NCI-H446 (cell line): ENCODE measurements at places on chromosomes 7 and 10.

DNA sequence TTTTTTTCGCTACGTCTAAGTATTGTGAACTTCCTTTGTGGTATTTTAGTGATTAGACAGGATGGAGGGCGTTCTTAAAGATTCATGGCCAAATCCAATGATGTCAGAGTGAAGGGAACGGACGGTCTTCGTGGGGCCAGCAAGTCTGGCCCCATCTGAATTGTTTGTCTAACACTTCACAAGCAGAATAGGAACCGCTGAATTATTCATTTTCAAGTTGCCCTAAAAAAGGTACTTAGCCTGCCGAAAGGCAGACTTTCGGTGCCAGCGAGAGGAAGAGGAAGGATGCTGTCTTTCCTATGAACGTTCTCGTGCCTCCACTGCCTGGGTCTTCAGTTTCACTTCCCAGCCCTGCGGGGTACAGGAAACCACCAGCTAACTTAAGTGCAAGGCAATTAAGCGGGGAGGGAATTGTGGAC is 145.7 kb upstream of the SH2B2 start:
- no peak for DNase-seq

- no peak for DNase-seq
Measured at GRCh38 chr10:101131962-101132635, 999 bp downstream of the TLX1 start.

DNA sequence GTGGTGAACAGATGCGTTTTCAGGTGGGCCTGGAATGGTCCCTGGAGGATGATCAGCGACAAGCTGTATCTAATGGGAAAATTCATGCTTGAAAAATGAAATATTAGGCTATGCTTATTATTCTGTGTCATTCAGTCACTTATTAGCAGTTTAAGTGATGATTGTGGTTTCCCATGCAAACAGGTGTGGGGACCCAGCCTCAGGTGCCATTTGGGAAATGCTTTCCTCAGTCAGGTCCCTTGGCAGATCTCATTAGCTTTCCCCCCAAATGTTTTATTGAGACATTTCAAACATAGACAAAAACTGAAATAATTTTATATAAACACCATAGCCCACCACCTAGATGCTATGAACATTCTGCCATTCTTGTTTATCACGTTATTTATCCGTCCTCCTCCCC is 411 bp upstream of the SNX10 start:
- no peak for DNase-seq

- DNase-seq: peak; percentile 63
Measured at GRCh38 chr7:112495810-112496462, 15.1 kb downstream of the LSMEM1 start.

DNA sequence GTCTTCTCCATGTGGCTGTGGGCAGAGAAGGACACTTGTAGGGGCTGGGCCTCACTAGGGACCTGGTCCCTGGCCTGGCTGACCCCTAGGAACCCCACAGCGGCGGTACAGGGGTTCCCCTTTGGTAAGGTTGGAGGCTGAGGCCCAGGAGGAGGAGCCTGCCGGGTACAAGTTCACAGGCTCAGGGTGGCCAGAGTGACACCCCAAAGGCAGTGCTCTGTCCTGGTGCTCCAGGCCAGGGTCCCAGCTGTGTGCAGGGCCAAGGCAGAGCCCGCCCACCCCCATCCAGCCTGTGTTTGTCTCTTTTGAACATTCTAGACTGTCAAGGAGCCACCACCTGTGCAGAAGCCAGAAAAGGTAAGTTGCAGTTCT is 23.3 kb downstream of the ANTXRL start:
- no peak for DNase-seq

DNA sequence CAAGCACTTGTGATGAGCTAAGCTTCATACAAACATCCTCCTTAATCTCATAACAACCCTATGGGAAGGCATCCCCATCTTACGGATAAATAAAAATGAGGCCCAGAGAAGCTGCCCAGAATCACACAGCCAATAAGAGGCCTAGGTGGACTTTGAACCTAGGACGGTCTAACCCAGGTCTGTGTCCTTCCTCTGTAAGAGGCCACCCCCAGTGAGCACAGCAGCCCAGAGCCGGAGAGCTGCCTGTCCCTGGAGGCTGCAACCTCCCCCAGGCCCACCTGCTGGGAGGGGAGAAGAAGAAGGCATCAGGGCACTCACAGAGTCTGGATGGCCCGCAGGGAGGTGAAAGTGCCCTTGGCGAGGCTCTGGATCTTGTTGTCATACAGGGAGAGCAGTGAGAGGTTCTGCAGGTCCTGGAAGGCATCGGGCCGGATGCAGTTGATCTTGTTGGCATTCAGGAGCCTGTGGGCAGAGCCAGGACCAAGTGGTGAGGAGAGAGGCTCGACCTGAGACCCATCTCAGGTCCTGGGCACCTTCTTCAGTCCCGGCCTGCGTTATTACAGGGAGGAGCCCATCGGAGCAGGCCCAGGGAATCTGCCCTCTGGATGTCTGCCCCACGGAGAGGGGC is 129.6 kb downstream of the SLIT1 start:
- no peak for DNase-seq

GRCh38 chr10:124647421-124648130 is 96.6 kb downstream of the FAM53B start:
- DNase-seq: no peak

DNA sequence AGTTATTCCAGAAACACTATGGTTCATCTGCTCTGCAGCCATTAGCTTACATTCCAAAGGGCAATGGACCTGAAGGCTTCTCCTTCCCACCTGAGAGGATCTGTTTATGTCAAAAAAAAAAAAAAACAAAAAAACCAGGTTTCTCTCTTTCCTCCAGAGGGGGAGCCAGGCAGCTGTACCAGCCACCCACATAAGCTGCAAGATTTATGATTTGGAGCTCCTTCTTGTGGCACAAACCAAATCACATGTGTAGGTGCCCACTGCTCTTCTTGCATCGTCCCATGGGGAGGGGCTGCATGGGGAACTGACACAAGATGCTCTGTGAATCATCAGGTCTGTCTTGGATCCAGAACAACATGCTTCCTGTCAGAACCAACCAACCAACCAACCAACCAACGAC is 231.6 kb upstream of the IGFBP3 start:
- no peak for DNase-seq

- DNase-seq: no peak
Measured at GRCh38 chr7:19106241-19107080, 11.0 kb downstream of the TWIST1 start.

DNA sequence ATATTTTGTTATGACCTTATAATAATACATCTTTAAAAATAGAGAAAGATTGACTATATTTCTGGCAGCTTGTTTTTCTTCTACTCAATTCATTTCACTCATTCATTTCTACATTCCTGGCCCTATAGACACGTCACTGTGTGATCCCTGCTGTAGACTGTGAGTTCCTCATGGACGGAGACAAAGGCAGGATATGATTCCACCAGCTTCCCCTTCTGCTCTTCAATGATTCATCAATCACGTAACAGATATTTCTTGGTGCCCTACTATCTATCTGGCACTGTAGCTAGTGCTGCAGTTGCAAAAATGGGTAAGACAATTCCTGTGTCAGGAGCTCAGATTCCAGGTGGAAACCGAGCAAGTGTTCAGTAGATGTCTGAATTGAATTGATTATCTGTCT is 415.0 kb downstream of the SFMBT2 start:
- no peak for DNase-seq

DNA sequence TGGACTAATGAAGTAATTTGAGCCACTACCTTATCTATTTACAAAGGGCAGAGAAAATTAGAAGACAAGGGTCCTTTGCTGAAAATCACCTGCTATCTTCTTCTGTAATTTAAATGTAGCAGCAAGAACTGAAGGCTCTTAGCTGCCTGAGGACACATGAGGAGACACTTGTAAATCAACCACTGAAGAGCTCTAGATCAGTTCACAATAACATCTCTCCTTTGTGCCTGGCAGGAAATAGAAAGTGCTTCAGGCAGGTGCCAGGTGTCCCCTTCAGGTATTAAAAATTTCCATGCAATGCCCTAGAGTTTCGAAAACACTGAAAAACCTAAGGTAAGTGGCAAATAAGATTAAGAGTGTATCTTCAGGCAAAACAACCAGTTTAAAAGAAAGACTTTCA is 474.6 kb downstream of the GRM8 start:
- no peak for DNase-seq

GRCh38 chr7:74228951-74229900 is 19.4 kb downstream of the LAT2 start:
- no peak for DNase-seq

GRCh38 chr10:89813546-89813945 is 112.2 kb downstream of the KIF20B start:
- DNase-seq: no peak
